ENCODE measurements at places on chromosomes 13 and 19.

GRCh38 chr19:45901432-45901911, 941 bp downstream of the MYPOP start:
- peak; percentile 92 for DNase-seq

- no peak for DNase-seq
Measured at GRCh38 chr19:5678071-5678718, 2.1 kb downstream of the MICOS13 start.

DNA sequence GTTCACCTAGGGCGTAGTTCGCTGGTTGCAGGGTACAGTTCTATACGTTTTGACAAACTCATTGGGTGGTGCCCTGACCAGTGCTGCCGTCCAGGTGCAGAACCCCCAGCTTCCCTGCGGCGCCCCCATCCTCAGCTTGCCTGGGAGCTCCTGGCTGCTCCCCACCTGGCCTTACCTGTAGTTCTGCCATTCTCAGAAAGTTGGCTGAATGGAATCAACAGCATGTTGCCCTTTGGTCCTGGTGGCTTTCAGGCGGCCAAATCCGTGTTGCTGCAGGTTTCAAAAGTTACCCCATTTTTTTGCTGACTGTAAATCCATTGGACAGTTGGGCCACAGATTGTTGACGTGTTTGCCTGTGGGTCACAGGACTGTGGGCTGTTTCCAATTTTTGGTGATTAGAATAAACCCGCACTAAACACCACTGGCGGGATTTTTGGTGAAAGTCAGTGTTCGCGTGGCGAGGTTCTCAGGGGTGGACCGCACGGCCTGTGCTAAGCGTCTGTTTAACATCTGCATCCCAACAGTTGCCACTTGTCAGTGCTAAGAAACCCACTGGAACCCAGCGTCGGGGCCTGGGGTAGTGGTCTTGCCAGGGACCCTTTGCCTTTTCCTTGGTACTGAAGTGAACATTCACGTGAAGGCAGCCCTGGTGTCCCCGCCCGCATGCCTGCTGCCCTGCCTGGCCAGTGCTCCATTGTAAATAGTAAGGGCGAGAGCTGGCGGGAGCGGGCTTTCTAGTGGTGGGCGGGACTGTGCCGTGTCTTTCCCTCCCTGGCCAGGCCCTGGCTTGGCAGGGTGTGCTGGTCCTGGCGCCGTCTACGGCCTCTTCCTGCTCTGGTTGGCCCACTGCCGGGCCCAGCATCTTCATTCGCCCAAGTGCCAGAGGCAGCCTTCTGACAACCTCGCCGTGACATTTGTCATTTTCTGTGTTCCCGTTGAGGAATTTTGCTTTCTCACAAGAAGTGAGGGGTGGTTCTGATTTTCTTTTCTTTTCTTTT, 3.3 kb downstream of the DOT1L start:
- no peak for DNase-seq

GRCh38 chr13:100235311-100235901, 146.5 kb downstream of the PCCA start:
- peak; percentile 86 for DNase-seq

- no peak for DNase-seq
Measured at GRCh38 chr19:18500799-18501198, 21.1 kb downstream of the ELL start.

DNA sequence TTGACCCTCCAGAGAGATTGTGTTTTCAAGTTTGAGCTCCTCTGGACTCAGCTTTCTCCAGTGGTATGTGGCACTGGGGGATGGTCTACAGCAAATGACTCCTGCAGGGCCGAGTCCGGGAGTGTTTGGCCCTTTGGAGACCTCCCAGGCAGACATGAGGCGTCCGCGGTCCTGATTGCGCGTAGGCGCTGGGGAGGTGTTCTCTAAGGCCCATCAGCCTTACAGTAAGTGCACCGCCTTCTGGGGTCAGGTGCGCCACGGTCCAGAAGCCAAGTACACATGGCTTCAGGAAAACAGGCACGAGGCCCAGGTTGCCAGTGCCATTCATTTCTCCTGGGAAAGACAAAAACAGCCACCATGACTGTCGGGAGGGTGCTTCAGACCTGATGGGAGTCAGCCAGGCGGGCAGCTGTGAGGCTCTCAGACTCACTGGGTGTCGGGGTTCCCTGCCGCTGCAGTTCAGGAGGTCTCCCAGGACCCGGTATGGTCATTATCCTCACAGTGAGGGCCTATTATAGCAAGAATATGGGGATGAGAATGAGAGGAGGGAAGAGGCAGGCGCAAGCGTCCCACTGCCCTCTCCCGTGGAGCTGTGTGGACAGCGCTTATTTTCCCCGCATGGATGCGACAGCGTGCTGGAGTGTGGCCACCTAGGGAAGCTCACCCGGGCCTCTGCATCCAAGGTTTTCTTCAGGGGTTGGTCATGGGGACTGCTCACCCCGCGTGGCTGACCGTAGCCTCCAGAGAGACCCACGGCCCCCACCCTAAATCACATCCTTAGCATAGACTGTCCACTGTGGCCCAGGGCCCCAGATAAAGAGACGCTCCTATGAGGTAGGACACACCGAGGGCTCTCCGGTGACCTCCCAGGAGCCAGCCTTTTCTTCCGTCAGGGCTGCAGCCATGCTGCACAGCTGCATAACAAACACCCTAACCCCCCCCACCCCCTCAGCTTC, 21.8 kb downstream of the CCDC8 start:
- DNase-seq: no peak

- no peak for DNase-seq
Measured at GRCh38 chr19:40827386-40828247, 22.6 kb downstream of the CYP2A6 start.

Measured in NB4 (cell line).